ENCODE measurements at places on chromosomes 1 and 21.

- H3K4me1 ChIP-seq, result peaks cover 14% of the 10 kb centered on the region
- no peak for DNase-seq
- H3K27ac ChIP-seq, result no peak overlapping the region
These were observed 104.6 kb upstream of the F3 start for GRCh38 chr1:94646141-94646643.

DNA sequence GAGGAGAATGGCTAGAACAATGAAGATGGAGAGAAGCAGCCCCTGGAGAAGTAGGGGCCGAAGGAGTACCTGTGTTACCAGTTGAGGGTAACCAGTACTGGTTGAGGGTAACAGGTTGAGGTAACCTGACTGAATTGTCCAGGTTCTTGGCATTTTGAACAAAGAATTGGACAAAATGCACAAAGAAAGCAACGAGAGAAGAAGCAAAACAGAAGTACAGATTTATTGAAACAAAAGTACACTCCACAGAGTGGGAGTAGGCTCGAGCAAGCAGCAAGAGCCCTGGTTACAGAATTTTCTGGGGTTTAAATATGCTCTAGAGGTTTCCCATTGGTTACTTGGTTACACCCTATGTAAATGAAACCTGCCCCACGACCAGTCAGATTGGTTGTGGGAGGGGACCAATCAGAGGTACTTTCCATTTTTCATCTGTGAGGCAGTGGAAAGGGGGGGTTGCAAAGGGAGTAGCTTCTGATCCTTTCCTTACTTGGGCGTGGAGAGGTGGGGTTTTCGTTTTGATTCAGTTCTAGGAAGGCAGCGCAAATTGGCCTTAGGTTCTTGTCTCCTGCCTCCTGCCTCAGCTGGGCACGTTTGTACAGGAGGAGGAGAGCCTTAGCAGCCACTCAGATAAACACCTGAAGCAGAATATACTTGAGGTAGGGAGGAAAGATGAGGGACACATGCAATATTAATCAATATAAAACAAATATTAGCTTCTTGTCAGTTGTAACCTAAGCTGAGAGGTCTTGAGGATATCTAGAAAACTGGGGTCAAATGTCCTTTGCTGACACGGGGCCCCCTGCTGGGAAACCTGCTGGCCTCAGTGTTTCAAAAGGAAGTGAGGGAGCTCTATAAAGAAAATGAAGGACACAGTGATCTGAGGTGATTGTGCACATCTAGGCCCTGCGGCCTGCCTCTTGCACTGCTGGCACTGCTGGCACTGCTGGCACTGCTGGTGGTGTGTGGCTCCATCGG lies 14.3 kb upstream of the LSM10 start:
- H3K36me3 ChIP-seq, result no peaks in the 10 kb centered on the region
- H3K27ac ChIP-seq, result no peak overlapping the region
- H3K27me3 ChIP-seq, result no peaks in the 10 kb centered on the region
- no peak for DNase-seq

DNA sequence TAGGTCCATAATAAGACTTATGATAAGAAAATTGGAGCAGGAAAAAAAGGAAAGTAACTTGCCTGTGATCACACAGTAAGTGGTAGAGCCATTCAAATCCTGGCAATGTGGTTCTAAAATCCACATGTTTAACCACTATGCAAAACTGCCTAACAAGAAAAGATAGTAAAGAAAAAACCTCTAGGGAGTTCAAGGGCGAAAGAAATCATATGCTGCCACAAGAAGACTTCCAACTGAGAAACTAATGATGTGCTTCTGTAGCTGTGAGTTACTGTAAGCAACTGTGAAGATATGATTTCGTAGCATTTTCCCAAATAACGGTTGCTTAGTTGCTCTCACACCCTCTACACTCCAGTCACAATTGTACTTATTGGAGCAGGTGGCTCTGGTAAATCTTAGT lies 20.9 kb upstream of the LYPLAL1 start:
- H3K4me3 ChIP-seq, result no peak overlapping the region
- no peak for DNase-seq

GRCh38 chr1:207444514-207445217 lies 9.5 kb upstream of the CR2 start:
- H3K27ac ChIP-seq, result no peak overlapping the region
- no peaks in the 10 kb centered on the region for H3K36me3 ChIP-seq
- H3K27me3 ChIP-seq, result peaks cover 16% of the 10 kb centered on the region
- no peaks in the 10 kb centered on the region for H3K4me1 ChIP-seq

Data from hepatocyte (in vitro differentiated cells).